ENCODE measurements at places on chromosomes 4 and X. TPM values are rescaled to one million over a fixed set of nuclear protein-coding genes. Genes with fewer than 3 reads are reported as not detected.

The ATXN3L gene
- total RNA-seq: not detected

The TRO gene
- 4.2 TPM for total RNA-seq

The FGF13 gene
- total RNA-seq: 3.2 TPM

The GATA1 gene
- total RNA-seq: 0.55 TPM

The NDST3 gene
- 0.05 TPM for total RNA-seq

DNA sequence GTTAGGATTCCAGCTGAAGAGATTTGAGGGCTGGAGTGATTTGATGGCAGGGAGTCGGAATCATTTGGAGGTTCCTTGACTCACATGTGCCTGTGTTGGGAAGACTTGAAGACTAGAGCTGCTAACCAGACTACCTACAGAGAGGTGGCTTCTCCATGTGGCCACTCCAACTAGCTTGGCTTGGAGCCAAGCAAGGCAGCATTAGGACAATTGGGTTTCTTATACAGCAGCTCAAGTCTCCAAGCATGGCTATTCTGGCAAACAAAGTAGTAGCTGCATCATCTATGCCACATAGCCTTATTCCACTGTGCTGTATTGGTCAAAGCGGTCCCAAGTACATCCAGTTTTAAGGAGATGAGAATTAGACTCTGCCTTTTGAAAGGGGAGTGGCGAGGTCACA, 171.7 kb upstream of the SLC4A4 start:
- H3K27me3 ChIP-seq: no peaks in the 10 kb centered on the region
- no peaks in the 10 kb centered on the region for H3K4me1 ChIP-seq
- H3K4me3 ChIP-seq: no peak overlapping the region
- no peaks in the 10 kb centered on the region for H3K36me3 ChIP-seq
- H3K27ac ChIP-seq: no peak overlapping the region
- no peak for DNase-seq

- peaks cover 24% of the 10 kb centered on the region for H3K4me1 ChIP-seq
- no peak for DNase-seq
- H3K27ac ChIP-seq: no peak overlapping the region
- no peaks in the 10 kb centered on the region for H3K36me3 ChIP-seq
- no peaks in the 10 kb centered on the region for H3K27me3 ChIP-seq
- no peak overlapping the region for H3K4me3 ChIP-seq
These were observed 6.3 kb downstream of the PLP2 start for GRCh38 chrX:49177873-49178480.

GRCh38 chr4:152599095-152599494, 63.2 kb upstream of the FBXW7 start:
- H3K27ac ChIP-seq: no peak overlapping the region
- no peaks in the 10 kb centered on the region for H3K4me1 ChIP-seq
- H3K36me3 ChIP-seq: no peaks in the 10 kb centered on the region
- H3K27me3 ChIP-seq: no peaks in the 10 kb centered on the region
- DNase-seq: no peak
- no peak overlapping the region for H3K4me3 ChIP-seq

DNA sequence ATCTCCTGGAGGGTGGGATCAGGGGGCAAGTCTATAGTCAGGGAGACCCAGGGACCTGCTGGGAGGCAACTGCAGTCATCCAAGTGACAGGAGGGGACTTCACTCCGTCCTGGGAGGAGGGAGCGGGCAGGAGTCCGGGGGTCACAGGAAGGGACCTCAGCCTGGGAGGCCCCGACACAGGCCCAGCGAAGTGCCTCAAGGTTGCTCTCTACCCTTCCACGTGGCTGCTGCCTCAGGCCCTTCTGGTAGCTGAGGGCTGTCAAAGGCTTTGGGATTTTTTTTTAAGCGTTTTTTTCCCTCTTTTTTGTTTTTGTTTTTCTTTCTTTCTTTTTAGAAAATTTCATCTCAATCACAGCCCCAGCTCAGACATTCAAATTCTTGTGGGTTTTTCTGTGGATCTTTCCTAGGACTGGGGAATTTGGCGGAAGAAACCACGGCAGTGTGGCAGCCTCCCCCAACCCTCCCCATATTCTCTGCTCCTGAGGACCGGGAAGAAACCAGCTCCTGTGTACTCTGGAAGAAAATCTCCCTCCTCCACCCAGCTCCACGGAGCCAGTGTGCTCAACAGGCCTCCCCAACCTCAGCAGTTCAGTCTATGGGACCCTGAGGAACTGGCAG, 1.4 kb upstream of the HAUS7 start:
- no peak overlapping the region for H3K27ac ChIP-seq
- H3K27me3 ChIP-seq: peaks cover 6% of the 10 kb centered on the region
- H3K36me3 ChIP-seq: no peaks in the 10 kb centered on the region
- no peak for DNase-seq

GRCh38 chr4:39037491-39037825, 5.2 kb upstream of the TMEM156 start:
- no peaks in the 10 kb centered on the region for H3K4me1 ChIP-seq
- no peak for DNase-seq
- no peaks in the 10 kb centered on the region for H3K36me3 ChIP-seq
- no peak overlapping the region for H3K4me3 ChIP-seq

DNA sequence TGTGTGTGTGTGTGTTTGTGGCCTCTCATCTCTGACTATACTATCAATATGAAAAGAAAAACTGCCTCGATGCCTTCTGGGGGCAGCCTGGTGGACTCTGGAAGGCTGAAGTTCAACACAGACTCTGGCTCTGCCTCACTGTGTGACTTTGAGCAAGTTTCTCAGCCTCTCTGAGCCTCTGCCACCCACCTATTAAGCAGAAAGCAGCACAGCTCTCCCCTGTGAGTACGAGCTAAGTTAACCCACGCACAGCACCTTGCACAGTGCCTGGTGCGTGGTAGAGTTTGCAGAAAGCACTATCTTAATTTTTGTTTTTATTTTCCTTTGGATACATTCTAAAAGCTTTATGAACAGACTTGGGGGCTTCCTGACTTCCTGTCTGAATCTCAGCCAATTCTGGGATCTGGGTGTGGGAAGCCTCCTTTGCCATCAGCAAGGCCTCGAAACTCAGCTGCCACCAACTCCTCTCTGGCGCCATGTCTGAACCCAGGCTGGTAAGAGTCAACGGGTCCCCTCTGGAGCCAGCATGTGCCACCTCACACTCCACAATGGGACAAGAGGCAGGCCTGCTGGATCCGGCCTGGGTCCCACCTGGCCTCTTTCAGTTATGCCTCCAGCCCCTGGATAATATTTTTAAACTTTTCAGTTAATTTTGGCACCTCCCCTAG, 57.3 kb downstream of the JAKMIP1 start:
- H3K36me3 ChIP-seq: no peaks in the 10 kb centered on the region
- no peak overlapping the region for H3K27ac ChIP-seq
- H3K27me3 ChIP-seq: no peaks in the 10 kb centered on the region

- no peaks in the 10 kb centered on the region for H3K36me3 ChIP-seq
- H3K27me3 ChIP-seq: no peaks in the 10 kb centered on the region
- DNase-seq: no peak
- H3K4me1 ChIP-seq: no peaks in the 10 kb centered on the region
- no peak overlapping the region for H3K4me3 ChIP-seq
These were observed 33.9 kb upstream of the ADGRG2 start for GRCh38 chrX:19156186-19156585.

DNA sequence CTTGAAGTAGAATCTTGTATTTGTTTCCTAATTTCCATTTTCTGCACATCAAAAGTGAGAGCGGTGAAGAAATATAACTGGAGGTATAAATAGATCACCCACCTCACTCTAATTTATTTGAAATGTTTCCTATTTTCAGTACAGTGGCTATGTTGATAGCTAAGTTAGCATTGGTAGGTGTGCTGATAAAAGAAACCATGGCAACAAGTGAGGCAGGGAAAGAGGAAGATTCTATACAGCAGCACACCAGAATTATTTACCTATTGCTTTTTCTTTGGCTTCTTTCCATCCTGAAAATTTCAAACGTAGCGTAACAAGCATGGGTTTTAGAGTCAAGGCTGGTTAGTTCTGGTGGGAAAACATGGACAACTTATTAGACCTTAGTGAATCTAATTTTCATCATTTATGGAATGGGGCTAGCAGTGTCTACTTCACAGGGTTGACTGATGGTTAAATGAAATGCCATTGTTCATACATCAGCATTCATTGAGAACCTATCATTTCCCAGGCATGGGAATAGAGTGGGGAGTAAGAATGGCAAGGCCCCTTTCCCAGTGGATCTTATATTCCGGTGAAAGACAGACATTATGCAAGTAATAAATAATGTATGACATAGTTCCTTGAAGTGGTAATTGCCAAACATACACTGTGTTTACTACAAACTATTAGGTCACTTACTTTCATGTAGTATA, 30.6 kb upstream of the CTSO start:
- H3K27me3 ChIP-seq: no peaks in the 10 kb centered on the region
- H3K36me3 ChIP-seq: no peaks in the 10 kb centered on the region
- no peaks in the 10 kb centered on the region for H3K4me1 ChIP-seq
- no peak overlapping the region for H3K27ac ChIP-seq
- no peak for DNase-seq

DNA sequence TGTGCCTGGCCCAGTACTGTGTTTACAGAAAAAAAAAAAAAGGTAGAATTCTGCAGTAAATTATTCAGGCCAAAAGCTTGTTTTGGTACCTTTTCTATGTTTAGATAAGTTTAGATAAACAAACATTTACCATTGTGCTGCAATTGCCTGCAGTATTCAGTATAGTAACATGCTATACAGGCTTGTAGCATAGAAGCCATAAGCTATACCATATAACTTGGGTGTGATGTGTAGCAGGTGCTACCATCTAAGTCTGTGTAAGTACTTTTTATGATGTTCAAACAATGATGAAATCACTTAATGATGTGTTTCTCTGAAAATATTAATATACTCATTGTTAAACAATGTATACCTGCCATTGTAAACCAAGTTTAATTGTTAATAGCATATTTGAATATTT, 241.6 kb upstream of the HS3ST1 start:
- H3K27ac ChIP-seq: no peak overlapping the region
- no peak for DNase-seq
- H3K36me3 ChIP-seq: no peaks in the 10 kb centered on the region
- no peaks in the 10 kb centered on the region for H3K27me3 ChIP-seq
- H3K4me1 ChIP-seq: no peaks in the 10 kb centered on the region

GRCh38 chr4:107388736-107389274, 331.2 kb downstream of the PAPSS1 start:
- H3K4me1 ChIP-seq: no peaks in the 10 kb centered on the region
- no peak overlapping the region for H3K4me3 ChIP-seq
- no peaks in the 10 kb centered on the region for H3K36me3 ChIP-seq
- no peaks in the 10 kb centered on the region for H3K27me3 ChIP-seq
- no peak for DNase-seq

DNA sequence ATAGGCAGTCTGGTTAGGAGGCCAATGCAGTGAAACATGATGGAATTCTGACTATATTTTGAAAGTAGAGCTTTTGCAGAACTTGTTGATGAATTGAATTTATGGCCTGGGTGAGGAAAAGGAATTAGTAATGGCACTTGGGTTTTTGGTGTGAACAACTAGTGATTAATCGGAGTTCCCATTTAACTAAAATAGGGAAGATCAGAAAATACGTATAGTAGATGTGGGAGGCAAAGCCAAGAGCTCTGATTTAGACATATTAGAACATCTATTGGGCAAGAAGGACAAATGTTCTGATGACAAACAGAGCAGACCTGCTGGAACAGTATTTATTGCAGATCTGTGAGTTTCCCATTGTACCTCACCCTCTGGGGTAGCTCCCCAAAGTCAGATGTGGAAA, 12.3 kb upstream of the NDP start:
- H3K4me1 ChIP-seq: no peaks in the 10 kb centered on the region
- no peaks in the 10 kb centered on the region for H3K36me3 ChIP-seq
- no peak for DNase-seq
- H3K27ac ChIP-seq: no peak overlapping the region

GRCh38 chr4:124883632-124884031, 171.1 kb upstream of the ANKRD50 start:
- no peaks in the 10 kb centered on the region for H3K4me1 ChIP-seq
- no peak for DNase-seq
- H3K27ac ChIP-seq: no peak overlapping the region
- H3K4me3 ChIP-seq: no peak overlapping the region
- H3K36me3 ChIP-seq: no peaks in the 10 kb centered on the region
- no peaks in the 10 kb centered on the region for H3K27me3 ChIP-seq

DNA sequence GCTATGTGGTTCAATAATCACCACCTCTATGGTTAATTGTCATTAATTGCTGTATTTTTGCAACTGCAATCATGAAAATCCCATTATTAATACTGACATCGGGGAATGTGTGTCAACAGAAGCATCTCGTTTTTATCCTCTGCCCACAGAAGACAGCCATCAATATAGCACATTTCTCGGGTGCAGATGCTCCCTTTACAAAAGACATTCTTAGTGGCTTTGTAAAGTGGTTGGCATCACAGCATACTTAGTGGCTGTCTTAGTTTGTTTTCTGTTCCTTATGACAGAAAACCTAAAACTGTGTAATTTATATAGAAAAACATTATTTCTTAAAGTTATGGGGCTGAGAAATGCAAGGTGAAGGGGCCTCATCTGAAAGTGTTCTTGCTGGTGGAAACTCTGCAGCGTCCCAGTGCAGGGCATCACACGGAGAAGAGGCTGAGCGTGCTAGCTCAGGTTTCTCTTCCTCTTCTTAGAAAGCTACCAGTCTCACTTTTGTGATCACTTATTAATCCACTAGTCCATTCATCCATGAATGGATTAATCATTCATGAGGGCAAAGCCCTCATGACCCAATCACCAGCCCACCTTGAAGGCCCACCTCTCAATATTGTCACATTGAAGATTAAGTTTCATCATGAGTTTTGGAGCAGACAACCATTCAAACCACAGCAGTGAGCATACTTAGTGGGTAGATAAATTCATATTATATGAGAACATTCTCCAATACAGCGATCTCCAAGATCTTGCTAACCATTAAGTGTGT, 1067.7 kb upstream of the PABPC4L start:
- H3K27me3 ChIP-seq: no peaks in the 10 kb centered on the region
- no peak overlapping the region for H3K4me3 ChIP-seq
- no peaks in the 10 kb centered on the region for H3K36me3 ChIP-seq
- H3K4me1 ChIP-seq: no peaks in the 10 kb centered on the region

- DNase-seq: no peak
- no peaks in the 10 kb centered on the region for H3K4me1 ChIP-seq
- no peaks in the 10 kb centered on the region for H3K27me3 ChIP-seq
- no peak overlapping the region for H3K27ac ChIP-seq
- H3K4me3 ChIP-seq: no peak overlapping the region
These were observed 20.2 kb downstream of the PPA2 start for GRCh38 chr4:105453550-105454205.

DNA sequence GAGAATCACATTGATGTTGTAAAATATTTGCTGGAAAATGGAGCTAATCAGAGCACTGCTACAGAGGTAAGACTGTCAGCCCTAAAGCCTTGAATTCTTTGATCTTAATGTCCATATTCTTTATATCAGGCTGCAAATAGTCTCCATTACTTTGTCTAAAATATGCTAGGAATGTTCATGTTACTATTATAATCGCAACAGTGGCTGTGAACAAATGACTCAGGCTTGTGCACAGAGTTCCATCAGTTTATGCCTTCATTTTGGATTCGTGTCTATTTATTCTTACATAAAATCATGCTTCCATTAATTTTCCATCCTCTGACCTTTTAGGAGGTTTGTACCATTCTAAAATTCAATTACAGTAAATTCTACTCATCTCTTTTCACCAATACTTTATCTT, 182.7 kb downstream of the ANK2 start:
- H3K36me3 ChIP-seq: no peaks in the 10 kb centered on the region
- H3K27me3 ChIP-seq: no peaks in the 10 kb centered on the region
- DNase-seq: no peak
- H3K27ac ChIP-seq: no peak overlapping the region
- H3K4me1 ChIP-seq: no peaks in the 10 kb centered on the region

All from left lung (tissue), 14 donors.